ENCODE measurements at places on chromosomes 13 and 19.

DNA sequence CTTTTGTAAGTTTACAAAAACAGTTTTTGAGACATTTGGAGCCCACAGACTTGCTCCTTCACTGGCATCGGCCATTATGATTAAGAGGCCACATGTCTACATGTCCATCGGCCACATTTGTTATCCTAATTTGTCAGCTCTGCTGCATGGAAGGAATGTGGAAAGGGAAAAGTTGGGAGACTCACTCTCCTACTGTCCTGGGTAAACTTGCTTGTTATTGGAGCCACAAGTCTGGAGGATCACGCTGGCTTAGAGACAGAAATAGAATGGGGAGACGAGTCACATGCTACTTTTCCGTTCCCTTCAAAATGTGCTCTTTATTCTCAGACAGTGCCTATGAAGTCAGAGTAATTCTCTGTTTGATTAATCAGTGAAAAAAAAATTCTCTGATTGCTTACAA lies 741.2 kb upstream of the PCDH9 start:
- DNase-seq: no peak

DNA sequence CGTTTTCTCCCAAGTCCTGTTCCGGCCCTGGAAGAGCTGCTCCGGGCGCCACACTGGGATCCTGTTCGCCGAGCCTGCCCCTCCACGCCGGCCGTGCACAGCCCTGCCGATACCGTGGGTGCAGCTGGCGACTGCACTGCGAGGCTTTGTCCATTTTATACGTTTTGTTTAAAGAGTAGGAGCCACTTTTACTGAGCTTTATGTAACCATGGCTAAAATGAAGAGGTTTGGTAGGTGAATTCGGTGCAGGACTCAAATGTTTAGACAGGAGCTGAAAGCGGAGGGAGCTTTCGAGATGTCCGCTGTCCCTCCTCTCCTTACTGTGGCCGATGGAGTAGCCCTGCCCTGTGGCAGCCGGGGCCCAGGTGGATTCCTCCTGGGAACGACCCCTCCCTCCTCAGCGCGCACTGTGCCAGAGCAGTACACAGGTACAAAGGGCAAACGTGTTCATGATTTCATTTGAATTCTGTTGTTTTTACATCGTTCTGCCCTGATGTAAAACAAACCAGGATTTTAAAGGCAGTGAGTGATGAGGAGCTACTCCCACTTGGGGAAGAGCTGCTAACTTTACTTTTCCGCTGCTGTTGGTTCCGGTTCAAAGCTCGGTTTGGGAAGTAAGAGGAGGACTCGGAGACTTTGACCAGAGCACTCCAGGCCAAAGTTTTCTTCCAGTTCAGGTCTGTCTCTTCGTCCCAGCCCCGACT lies 1.7 kb downstream of the COL4A2 start:
- no peak for DNase-seq

DNA sequence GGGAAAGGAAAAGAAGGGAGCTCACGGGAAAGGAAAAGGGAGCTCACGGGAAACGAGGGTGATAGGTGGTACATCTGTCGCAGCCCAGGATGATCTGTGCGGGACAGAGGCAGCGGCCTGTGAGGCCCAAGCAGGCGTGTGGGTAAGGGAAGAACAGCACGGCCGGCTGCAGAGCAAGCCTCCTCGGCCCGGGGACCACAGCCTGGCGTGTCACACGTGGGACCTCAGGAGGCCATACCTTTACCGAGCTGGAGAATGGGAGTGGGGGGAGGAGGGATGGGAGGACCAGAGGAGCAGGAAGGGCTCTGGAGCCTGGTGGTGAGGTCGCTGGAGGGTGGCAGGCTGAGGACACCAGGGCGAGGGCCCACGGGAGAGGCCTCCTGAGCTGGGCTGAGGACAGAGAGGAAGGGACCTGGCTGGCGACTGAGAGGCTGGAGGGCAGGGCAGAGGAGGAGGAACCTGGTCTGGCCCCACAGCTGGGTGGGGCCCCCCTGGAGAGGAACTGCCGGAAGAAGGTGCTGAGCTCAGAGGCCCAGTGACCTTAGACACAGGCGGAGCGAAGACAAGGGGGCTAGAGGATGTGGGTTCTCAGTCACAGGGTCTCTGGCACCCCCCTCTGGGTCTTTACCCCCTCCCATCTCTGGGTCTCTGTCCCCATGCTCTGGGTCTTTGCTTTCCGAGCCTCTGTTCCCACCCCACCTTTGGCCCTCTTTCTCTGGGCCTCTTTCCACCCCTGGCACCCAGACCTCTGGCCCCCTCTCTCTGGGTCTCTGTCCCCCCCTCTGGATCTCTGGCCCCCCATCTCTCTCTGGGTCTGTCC lies 2.9 kb upstream of the FTL start:
- no peak for DNase-seq

DNA sequence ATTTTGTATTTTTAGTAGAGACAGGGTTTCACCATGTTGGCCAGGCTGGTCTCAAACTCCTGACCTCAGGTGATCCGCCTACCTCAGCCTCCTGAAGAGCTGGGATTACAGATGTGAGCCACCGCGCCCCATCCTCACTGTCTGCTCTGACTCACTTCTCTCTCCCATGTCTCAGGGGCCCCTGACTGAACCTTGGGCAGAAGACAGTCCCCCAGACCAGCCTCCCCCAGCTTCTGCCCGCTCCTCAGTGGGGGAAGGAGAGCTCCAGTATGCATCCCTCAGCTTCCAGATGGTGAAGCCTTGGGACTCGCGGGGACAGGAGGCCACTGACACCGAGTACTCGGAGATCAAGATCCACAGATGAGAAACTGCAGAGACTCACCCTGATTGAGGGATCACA lies 5.0 kb downstream of the SIGLEC9 start:
- DNase-seq: no peak

- DNase-seq: no peak
Observed at GRCh38 chr19:29690842-29691241, 24.2 kb downstream of the C19orf12 start.

GRCh38 chr13:31951215-31951678 lies 80.3 kb upstream of the FRY start:
- DNase-seq: no peak

- peak; percentile 34 for DNase-seq
Observed at GRCh38 chr19:4425537-4425936, 23.1 kb downstream of the CHAF1A start.

- no peak for DNase-seq
Observed at GRCh38 chr13:42539670-42540069, 34.3 kb upstream of the TNFSF11 start.

DNA sequence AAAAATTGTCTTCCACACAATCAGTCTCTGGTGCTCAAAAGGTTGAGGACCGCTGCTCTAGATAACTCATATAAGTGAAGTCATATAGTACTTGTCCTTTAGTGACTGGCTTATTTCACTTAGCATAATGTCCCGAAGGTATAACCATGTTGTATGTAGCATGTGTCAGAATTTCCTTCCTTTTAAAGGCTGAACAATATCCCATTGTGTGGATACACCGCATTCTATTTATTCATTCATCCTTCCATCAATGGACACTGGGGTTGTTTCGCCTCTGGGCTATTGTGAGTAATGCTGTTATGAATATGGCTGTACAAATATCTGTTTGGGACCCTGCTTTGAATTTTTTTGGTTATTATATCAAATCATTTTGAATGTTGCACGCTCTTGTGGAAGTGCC lies 4.6 kb upstream of the LYPD5 start:
- no peak for DNase-seq

DNA sequence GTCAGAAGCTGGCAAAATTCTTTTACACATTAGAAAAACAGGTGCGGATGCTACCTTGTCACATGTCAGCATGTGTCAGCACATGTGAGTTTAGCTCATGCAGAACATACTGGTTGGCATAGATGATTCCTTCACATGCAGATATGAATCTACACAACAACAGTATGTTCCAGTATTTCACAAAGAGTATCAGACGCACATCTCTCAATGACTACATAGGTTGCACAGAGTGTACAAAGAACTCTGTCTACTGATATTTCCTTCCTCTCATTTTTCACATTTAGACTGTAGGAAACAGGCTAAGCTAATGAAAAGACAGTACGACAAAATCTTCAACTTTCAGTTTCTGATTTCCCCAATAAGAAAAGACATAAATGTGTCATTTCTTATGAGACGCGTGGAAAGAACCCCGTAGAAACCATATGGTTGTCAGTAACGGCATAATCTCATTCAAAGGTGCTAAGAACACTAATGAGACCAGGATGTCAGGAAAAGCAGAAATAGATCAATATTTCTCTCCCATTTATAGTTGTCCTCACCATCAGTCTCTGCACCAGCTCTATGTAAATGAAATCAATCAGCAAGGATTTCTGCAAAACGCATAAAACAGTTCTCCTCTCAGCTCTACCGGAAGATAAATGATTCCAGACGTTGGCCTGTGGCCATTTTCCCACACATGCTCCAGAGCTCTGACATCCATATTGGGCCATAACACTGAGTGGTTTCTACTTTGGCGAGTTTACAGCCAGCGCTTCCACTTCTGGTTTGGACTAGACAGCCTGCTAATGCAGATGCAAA lies 81.2 kb downstream of the STARD13 start:
- peak; percentile 94 for DNase-seq

- DNase-seq: no peak
Observed at GRCh38 chr13:63731896-63732295, 2316.2 kb upstream of the PCDH20 start.

GRCh38 chr13:30904043-30904442 lies 2.0 kb upstream of the MEDAG start:
- DNase-seq: no peak

- DNase-seq: no peak
Observed at GRCh38 chr13:79522583-79522982, 41.6 kb downstream of the NDFIP2 start.

GRCh38 chr19:40220674-40221073 lies 2.5 kb upstream of the TTC9B start:
- no peak for DNase-seq

GRCh38 chr13:89181041-89181440 lies 1509.9 kb downstream of the SLITRK5 start:
- no peak for DNase-seq
